ENCODE measurements at places on chromosomes 13 and 19.

DNA sequence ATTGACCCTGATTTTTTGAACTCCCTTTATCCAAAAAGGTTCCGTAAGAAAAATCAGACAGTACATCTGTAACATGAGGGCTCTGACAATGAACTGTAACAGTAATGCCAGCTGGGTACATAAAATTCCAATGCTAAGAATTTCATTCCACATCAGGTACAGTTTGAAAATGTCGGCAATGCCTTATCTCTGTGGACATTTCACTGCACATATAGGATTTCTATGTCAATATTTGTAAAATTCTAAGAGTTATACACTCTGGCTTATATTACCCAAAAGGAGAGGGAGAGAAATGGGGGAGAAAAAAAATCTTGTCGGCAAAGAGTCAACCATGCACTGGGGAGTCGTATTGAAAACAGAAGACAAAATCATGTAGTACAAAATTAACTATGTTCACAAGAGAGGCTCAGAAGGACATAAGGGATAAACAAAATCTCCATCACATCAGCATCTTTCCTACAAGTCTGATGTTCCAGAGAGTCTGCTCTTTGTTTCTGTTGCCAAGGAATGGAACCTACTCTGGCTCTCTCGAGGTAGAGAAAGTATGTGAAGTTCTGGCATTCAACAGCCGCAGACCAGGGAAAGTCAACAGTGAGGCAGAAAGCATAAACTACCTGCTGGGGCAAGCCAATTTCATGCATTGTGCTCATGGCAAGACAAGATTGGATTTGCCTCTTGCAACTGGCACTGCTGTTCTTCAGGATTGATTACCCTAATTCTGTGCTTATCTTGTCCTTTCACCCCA, 72.4 kb downstream of the STARD13 start:
- DNase-seq, result no peak

DNA sequence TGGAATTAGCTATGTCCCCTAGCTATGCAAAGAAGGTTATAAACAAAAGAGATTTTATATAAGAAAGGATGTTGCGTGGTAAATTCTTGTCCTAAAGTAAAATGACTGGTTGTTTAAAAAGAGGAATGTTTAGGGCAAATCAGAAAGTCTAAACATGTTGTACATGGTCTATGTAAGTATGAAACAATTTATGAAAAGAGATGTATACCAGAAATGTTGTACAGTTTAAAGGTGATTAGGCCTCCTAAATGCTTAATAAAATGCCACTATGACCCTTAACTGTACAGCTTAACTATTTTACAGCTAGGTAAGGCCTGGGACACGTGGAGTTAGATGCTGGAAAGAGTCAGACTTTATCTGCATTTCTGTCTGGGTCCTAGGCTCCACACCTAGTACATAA, 775.9 kb upstream of the KLHL1 start:
- no peak for DNase-seq

DNA sequence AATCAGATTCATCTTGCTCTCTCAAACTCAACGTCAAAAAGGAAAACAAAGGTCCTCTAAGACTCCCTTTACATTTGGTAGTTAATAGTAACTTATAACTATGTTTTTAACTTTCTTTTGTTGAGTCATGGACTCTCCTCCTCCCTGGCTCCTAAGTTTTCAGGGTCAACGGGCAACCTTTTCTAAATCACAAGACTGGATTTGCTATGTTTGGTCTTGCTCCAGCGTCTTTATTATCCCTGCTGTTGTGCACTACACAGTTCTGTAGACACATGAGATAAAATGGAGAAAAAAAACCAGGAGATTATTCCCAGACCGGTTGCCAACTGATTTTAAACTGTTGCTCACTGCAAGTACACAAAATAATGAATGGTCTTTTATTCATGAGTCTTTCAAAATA, 1.9 kb upstream of the ITM2B start:
- DNase-seq, result no peak

DNA sequence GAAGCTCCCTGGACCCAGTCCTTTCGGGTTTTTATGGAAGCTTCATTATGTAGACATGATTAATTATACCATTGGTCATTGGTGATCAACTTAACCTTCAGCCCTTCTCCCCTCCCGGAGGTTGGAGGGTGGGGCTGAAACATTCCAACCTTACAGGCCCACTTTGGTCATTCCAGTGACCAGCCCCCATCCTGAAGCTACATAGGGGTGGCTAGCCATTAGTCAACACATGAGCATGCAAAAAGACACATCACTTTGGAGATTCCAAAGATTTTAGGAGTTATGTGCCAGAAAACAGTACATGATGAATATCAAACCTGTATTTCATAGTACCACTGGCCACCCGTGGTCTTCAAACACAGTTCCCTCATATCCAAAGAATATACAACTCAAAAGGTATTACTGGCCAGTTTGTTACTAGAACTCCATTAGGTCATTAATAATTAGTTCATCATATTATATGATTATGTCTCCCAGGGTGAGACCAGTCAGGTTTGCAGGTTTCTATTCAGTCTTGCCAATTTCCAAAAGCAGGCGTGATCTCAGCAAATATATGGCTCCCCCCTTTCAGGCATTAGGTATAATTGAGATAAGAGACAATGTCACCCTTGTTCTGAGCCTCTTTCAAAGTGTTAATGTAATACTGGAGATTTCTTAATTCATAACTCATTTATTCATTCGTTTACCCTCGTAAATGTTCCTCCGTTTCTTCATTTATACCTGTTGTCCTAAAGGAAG, 11.1 kb downstream of the PPP5C start:
- no peak for DNase-seq

- DNase-seq, result no peak
Observed at GRCh38 chr13:87894059-87894458, 222.9 kb downstream of the SLITRK5 start.

- DNase-seq, result no peak
Observed at GRCh38 chr13:76620036-76620435, 266.2 kb downstream of the KCTD12 start.

DNA sequence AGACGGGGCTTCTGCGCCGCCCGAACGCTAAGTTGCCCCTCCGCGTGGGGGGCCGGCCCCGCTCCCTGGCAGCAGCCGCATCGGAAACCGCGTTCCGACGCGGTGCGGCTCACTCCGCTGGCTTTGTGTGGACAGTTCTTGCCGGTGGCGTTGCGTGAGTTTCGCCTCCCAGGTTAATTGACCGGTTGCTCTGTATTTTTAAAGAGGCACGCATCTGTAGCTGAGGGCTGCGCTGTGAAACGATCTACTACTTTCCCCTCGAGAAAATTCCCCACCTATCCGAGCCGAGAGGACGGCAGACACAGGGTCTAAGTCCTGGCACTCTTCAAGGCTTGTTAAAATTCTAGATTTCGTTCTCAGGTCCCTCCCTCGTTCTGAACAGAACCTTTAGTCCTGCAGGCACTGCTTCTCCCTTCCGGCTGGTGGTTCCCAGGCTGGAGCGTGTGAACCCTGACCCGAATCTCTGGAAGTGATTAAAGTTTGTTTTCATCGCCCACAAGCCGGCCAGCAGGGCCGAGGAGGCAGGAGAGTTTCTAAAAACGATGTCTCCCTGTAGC, 933 bp downstream of the ARHGEF7 start:
- no peak for DNase-seq

GRCh38 chr19:39109641-39110040, 15.9 kb upstream of the PAK4 start:
- DNase-seq, result no peak

DNA sequence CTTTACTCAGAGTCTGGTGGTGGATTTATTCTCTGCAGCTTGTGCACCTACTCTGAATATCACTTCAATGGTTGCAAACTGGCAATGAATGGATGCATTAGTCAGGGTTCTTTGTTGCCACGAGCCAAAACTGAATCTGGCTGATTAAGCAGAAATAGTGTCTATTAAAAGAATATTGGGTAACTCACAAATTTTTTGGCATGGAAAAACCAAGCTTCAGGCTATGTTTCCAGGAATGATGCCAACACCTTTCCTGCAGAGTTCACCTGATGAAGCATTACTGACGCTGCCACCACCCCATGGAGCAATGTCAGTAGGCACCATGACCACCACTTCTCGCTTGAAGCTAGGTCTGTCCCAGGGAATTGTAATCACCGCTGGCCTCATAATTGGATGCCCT, 597.8 kb upstream of the SLC10A2 start:
- DNase-seq, result no peak

DNA sequence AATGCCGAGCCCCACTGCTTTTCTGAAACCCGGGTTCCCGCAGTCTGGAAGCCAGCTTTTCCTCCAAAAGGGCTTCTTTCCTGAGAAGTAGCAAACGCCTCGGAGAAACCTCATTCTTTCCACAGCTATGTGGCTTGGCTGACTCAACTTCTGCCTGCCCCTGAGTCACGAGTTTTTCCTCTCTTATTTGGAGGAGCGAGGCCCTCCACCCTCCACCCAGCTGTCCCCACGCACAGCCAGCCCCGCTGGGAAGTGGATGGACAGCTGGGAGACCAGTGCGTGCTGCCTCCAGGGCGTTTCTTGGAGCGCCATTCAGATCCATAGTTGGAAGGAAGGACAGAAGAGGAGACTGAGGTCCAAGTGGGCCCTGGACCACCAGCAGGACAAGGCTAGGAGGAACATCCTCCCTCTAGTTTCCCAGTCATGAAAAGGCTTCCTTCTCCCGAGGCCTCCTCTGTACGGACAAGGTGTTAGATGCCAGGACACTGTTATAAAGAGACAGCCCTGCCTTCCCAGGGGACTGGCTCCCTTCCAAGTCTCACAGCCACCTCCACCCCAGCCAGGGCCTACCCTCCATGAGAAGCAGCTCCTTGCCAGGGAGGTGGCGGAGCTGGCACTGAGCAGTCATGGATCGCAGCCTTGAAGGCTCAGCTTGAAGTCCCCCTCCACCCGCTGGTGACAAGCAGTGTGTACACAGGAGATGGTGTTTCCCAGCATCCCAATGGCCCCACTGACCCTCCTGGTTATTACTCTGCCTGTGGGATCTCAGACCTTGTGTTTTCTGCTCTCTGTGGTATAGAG, 2.5 kb upstream of the PLEKHF1 start:
- DNase-seq, result no peak

GRCh38 chr19:22605275-22606211, 28.6 kb upstream of the ZNF492 start:
- no peak for DNase-seq

DNA sequence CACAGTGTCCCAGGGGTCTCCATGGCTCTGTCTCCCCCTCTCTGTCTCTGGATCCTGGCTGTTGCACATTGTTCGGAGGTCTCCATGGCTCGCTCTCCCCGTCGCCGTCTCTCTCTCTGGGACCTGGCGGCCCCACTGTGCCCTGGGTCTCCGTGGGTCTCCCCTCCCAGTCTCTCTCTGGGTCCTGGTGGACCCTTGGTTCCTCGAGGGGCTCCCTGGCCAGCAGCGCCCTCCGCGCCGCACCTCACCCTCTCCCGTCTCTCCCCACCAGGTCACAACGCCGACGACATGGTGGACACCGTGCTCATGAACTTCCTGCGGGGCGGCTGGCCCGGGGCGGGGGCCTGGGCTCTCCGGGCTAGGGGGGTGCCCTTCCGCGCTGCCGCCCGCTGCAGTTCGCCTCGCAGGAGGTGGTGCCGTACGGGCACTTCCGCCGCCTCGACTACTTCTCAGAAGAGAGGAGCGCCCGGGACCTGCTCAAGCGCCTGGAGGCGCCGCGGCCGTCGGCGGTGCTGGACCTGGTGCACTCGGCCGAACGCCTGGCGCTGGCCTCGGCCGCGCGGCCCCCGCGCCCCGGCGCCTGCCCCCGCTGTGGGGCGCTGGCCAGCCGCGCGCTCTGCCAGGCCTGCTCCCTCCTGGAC, 29.1 kb downstream of the SIGLEC5 start:
- no peak for DNase-seq

GRCh38 chr13:51822106-51822815, 18.3 kb upstream of the DHRS12 start:
- no peak for DNase-seq

- DNase-seq, result no peak
Observed at GRCh38 chr19:42191330-42191729, 26.1 kb downstream of the DEDD2 start.

DNA sequence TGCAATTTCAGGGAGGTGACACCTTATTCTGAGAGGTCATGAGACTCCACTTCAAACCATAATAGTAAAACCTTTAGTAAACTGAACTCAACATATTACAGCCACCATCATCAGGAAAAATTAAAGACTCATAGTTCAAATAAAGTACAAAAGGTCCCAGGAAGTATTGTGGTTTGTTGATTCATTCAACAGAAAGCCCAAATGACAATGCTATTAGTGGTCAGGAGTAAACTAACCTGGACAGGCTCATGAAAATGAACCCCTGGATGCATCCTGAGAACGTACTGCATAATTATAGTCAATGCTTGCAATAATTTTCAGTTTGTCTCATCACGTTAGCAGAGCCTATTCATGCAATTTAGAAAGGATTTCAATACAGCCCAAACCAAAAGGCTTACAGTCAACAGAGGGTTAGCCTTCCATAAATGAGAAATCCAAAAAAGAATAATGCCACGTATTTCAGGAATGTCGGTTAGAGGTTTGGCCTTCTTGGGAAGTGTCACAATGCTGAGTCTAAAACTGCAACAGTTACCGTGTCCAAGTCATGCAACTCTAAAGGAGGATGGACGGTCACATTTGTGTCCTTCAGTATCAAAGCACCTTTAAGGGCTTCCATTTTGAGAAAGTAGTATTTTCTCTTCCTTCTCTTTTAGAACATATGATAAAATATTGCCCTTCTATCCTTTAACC, 280.8 kb downstream of the ABCC4 start:
- DNase-seq, result no peak

- DNase-seq, result no peak
Observed at GRCh38 chr19:1725100-1726064, 27.9 kb upstream of the ONECUT3 start.

- DNase-seq, result no peak
Observed at GRCh38 chr13:95121516-95121915, 179.7 kb downstream of the ABCC4 start.

- no peak for DNase-seq
Observed at GRCh38 chr19:19181488-19181998, 10.4 kb downstream of the BORCS8 start.
